Lower lobe of right lung (tissue), 2 donors: ENCODE measurements at places on chromosomes 7 and 10.

DNA sequence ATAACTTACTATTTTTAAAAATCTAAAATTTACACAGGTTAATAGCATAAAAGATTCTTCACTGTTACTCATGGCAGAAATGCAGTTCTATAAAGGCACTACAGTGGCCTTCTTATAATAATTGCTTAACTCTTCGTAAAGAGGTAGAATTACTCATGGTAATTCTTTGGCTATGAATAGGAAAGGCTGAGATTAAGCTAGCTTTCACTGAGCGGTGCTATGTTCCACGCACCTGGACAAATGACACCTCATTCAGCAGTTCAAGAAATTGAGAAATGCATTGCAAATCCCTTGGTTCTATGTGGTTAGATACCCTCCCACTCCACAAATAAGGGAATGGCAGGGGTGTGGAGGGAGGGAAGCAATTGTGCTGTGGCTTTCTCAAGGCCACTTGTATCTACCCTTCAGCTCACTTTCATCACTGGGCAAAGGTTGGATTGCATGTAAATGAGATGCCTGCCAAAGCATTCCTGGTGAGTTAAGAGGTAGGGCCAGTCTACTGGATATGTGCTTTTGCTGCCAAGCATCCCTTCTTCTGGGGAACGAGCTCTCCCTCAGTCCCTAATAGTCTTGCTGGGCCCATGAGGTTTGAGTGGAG, 210.9 kb downstream of the TEX36 start:
- no peak for DNase-seq

DNA sequence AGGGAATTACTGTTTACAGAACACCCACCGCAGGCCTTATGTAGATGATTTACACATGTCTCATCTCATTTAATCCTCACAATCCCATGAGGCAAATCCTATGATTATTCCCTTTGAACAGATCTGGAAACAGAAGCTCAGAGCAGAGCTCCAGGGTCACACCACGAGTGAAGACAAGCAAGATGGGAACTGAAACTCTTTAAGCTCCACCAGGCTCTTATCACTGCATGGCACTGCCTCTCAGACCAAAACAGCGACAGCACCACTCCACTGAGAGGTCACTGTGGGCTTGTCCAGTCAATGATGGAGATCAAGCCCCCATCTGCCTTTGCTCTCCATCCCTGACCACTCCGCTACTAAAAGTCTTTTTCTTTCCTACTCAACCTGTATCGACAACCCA, 5.9 kb downstream of the GRID1 start:
- no peak for DNase-seq

GRCh38 chr7:106965108-106965507, 79.4 kb upstream of the PRKAR2B start:
- no peak for DNase-seq

- no peak for DNase-seq
Measured at GRCh38 chr7:110084181-110084807, 1006.6 kb upstream of the LRRN3 start.

- no peak for DNase-seq
Measured at GRCh38 chr7:99036546-99037111, 107.3 kb downstream of the SMURF1 start.

GRCh38 chr7:156059369-156059768, 247.1 kb upstream of the SHH start:
- no peak for DNase-seq
